ENCODE measurements at places on chromosomes 3 and 15.

GRCh38 chr3:158809642-158810041 is 7.8 kb downstream of the MFSD1 start:
- no peak for DNase-seq

GRCh38 chr15:85331655-85332285 is 48.6 kb upstream of the AKAP13 start:
- no peak for DNase-seq

- no peak for DNase-seq
Measured at GRCh38 chr3:44923632-44924456, 49.4 kb downstream of the TGM4 start.

- no peak for DNase-seq
Measured at GRCh38 chr3:69016901-69017300, 3.4 kb upstream of the EOGT start.

All from stimulated activated CD8-positive, alpha-beta memory T cell treated with anti-CD3 and anti-CD28 coated beads, Interleukin-4, amount 100 ng/mL, for 24 hours (primary cell).